ENCODE measurements at places on chromosomes 5 and 9. TPM values are rescaled to one million over a fixed set of nuclear protein-coding genes. Genes with fewer than 3 reads are reported as not detected.
A peak's percentile ranks its signal among the peaks of the same experiment; 100 is the strongest.

The CDC20B gene
- not detected for total RNA-seq

The TRAPPC13 gene
- total RNA-seq: 11.9 TPM

The ZNF454 gene
- total RNA-seq: 2.7 TPM

The FBP1 gene
- total RNA-seq: 31.2 TPM

The FEM1C gene
- 8.3 TPM for total RNA-seq

The IFNA4 gene
- total RNA-seq: not detected

The TAS2R1 gene
- total RNA-seq: not detected

The TEK gene
- total RNA-seq: 2.2 TPM

The ADAMTSL1 gene
- total RNA-seq: 2.1 TPM

The IRGM gene
- not detected for total RNA-seq

The PGM5 gene
- 4.2 TPM for total RNA-seq

The SLC46A2 gene
- total RNA-seq: not detected

DNA sequence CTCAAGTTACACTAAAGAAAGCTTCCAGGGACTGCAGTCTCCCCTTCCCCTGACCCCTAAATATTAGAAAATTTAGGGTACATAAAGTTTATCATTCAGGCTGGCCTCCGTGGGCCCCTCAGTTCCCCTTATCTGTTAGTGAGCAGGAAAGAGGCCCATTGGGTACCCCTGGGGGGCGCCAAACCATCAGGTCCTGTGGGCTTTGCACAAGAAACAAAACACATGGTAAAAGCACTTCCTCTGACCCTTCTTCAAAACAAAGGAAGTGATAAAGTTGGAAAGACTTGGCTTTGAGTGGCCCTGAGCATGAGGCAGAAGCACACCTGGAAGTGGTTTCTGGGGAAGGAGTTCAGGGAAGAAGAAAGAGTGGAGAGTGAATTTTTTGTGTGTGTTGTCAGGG is 213.0 kb downstream of the SMARCA2 start:
- DNase-seq: no peak
- H3K27me3 ChIP-seq: no peaks in the 10 kb centered on the region
- no peak overlapping the region for H3K27ac ChIP-seq
- no peaks in the 10 kb centered on the region for H3K36me3 ChIP-seq

- no peaks in the 10 kb centered on the region for H3K27me3 ChIP-seq
- no peaks in the 10 kb centered on the region for H3K4me1 ChIP-seq
- DNase-seq: no peak
These were observed 359.0 kb upstream of the DMAC1 start for GRCh38 chr9:8158574-8158973.

- H3K4me3 ChIP-seq: no peak overlapping the region
- no peak overlapping the region for H3K27ac ChIP-seq
- no peaks in the 10 kb centered on the region for H3K27me3 ChIP-seq
- no peak for DNase-seq
These were observed 51.8 kb downstream of the SH3TC2 start for GRCh38 chr5:149011084-149011483.

DNA sequence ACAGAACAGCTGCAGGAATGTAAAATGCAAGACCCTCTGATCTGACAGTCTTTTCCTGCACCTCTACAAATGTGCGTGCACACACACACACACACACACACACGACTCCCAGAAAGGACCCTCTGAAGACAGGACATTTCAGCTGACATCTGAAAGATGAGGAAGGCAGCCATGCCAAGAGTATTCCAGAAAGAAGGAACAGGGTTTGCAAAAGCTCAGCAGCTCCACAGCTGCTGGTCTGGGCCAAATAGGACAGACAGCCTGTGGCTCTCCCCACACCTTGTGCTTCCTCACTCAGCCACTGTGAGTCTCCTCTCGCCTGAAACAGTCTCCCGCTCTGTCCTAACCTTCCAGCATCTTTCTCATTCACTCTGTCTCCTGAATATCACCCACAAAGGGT is 189.0 kb downstream of the PALM2AKAP2 start:
- H3K27ac ChIP-seq: no peak overlapping the region
- no peaks in the 10 kb centered on the region for H3K4me1 ChIP-seq
- no peaks in the 10 kb centered on the region for H3K36me3 ChIP-seq
- no peak for DNase-seq

- no peaks in the 10 kb centered on the region for H3K27me3 ChIP-seq
- H3K27ac ChIP-seq: no peak overlapping the region
- no peaks in the 10 kb centered on the region for H3K4me1 ChIP-seq
- no peaks in the 10 kb centered on the region for H3K36me3 ChIP-seq
- no peak overlapping the region for H3K4me3 ChIP-seq
These were observed 10.8 kb downstream of the SLC9A3 start for GRCh38 chr5:513216-514100.

DNA sequence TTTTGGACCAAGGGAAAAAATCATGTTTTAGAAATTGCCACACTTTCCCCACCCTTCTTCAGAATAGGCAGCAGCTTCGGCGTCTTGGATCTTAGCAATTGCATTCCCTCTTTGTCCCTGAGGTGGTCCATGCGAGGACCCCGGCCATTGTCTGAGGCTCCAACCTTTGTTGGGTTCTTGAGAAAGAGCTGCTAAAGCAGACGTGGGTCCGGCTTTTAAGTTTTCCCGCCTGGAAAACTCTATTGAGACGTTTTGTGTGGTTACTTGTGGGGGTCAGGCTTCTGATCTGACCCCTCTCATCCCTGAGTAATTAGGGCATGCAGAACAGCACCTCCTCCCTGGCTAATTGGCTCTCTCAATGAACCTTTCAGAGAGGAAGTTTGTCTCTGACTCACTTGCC is 509.6 kb upstream of the TNC start:
- H3K4me1 ChIP-seq: no peaks in the 10 kb centered on the region
- no peaks in the 10 kb centered on the region for H3K27me3 ChIP-seq
- H3K36me3 ChIP-seq: no peaks in the 10 kb centered on the region
- no peak for DNase-seq
- no peak overlapping the region for H3K4me3 ChIP-seq

- no peak overlapping the region for H3K4me3 ChIP-seq
- H3K27me3 ChIP-seq: no peaks in the 10 kb centered on the region
- no peak for DNase-seq
- H3K27ac ChIP-seq: no peak overlapping the region
- H3K4me1 ChIP-seq: no peaks in the 10 kb centered on the region
These were observed 285.1 kb downstream of the SH3GL2 start for GRCh38 chr9:17863924-17864323.

- H3K36me3 ChIP-seq: no peaks in the 10 kb centered on the region
- H3K4me1 ChIP-seq: no peaks in the 10 kb centered on the region
- no peak for DNase-seq
- H3K27me3 ChIP-seq: no peaks in the 10 kb centered on the region
- H3K4me3 ChIP-seq: peak overlapping the region; percentile 99
- no peak overlapping the region for H3K27ac ChIP-seq
These were observed 1.7 kb downstream of the TUT7 start for GRCh38 chr9:86352440-86353077.

GRCh38 chr5:179762079-179762780 is 29.6 kb downstream of the MAML1 start:
- no peak overlapping the region for H3K4me3 ChIP-seq
- H3K27me3 ChIP-seq: no peaks in the 10 kb centered on the region

GRCh38 chr5:55141945-55142690 is 17.9 kb upstream of the GPX8 start:
- no peak for DNase-seq
- H3K27me3 ChIP-seq: no peaks in the 10 kb centered on the region
- H3K27ac ChIP-seq: no peak overlapping the region
- H3K4me1 ChIP-seq: no peaks in the 10 kb centered on the region
- no peak overlapping the region for H3K4me3 ChIP-seq
- H3K36me3 ChIP-seq: no peaks in the 10 kb centered on the region

- no peak for DNase-seq
- H3K4me1 ChIP-seq: no peaks in the 10 kb centered on the region
- H3K27me3 ChIP-seq: no peaks in the 10 kb centered on the region
- no peaks in the 10 kb centered on the region for H3K36me3 ChIP-seq
- H3K27ac ChIP-seq: no peak overlapping the region
These were observed 64.3 kb upstream of the PTCH1 start for GRCh38 chr9:95580812-95581761.

- no peaks in the 10 kb centered on the region for H3K27me3 ChIP-seq
- DNase-seq: no peak
- H3K36me3 ChIP-seq: no peaks in the 10 kb centered on the region
- H3K4me1 ChIP-seq: peaks cover 6% of the 10 kb centered on the region
- H3K27ac ChIP-seq: no peak overlapping the region
- H3K4me3 ChIP-seq: no peak overlapping the region
These were observed 5.5 kb downstream of the EPB41L4A start for GRCh38 chr5:112413611-112414010.

- H3K4me1 ChIP-seq: no peaks in the 10 kb centered on the region
- H3K27ac ChIP-seq: no peak overlapping the region
- no peaks in the 10 kb centered on the region for H3K36me3 ChIP-seq
- H3K4me3 ChIP-seq: no peak overlapping the region
- no peaks in the 10 kb centered on the region for H3K27me3 ChIP-seq
These were observed 27.9 kb upstream of the IL31RA start for GRCh38 chr5:55823151-55823796.

DNA sequence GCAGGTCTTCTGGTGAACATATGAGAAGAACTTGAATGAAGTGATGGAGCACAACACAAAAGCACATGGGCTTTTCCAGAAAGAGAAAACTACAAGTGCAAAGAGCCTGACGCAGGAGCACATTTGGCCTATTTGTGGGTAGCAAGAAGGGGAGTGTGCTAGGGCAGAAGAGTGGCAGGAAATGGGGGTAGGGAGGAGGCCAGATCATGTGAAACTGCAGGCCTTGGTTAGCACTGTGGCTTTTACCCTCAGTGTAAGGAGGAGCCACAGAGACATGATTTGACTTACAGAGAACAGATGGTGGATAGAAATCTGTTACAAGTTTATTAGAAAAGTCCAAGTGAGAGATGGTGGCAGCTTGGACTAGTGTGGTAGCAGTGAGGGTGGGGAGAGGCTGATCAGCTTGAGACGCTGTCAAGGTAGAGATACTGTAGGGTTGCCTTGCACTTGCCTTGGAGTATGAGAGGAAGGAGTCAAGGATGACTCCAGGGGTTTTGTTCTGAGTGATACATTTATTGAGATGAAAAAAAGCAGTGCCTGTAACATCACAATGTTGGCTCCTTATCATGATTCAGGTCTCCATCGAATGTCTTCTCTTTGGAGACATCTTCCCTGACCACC is 126.7 kb downstream of the PPP2R2B start:
- no peaks in the 10 kb centered on the region for H3K4me1 ChIP-seq
- no peak overlapping the region for H3K4me3 ChIP-seq
- H3K27ac ChIP-seq: no peak overlapping the region

- peaks cover 37% of the 10 kb centered on the region for H3K4me1 ChIP-seq
- H3K27me3 ChIP-seq: no peaks in the 10 kb centered on the region
- peak; percentile 39 for DNase-seq
- peak overlapping the region; percentile 30 for H3K4me3 ChIP-seq
- no peaks in the 10 kb centered on the region for H3K36me3 ChIP-seq
These were observed 141.6 kb upstream of the ZNF608 start for GRCh38 chr5:124888050-124888506.

GRCh38 chr5:2697446-2698200 is 53.9 kb downstream of the IRX2 start:
- no peaks in the 10 kb centered on the region for H3K36me3 ChIP-seq
- no peaks in the 10 kb centered on the region for H3K27me3 ChIP-seq
- no peaks in the 10 kb centered on the region for H3K4me1 ChIP-seq
- no peak overlapping the region for H3K4me3 ChIP-seq

DNA sequence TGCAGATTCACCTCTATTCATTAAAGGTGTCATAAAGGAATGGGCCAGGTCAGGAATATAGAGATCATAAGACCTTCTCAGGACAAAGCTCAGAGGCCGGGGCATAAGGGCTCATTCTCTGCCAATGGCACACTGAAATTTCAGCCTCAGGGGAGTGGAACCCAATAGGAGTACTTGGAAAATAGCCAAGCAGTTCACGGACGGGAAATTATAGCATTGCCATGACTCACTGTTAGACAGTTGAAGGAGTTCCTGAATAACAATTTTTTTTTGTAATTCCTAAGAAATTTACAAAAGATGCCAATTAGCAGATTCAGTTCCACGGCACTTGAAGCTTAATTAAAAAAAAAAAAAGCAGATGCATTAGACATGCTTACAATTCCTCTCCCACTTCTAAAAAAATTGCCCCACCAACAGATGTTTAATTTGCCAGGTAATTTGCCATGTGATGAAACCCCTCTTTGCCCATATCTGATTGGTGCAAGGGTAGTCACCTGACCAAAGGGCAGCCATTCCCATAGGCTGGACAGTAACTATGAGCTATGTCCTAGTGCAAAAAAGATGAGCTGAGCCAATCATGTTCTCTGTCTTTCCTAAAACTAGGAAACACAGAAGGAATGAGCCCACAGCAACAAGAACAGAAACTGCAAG is 58.6 kb downstream of the PTCD2 start:
- no peak overlapping the region for H3K27ac ChIP-seq
- no peaks in the 10 kb centered on the region for H3K27me3 ChIP-seq
- no peaks in the 10 kb centered on the region for H3K36me3 ChIP-seq
- no peak overlapping the region for H3K4me3 ChIP-seq
- no peak for DNase-seq

DNA sequence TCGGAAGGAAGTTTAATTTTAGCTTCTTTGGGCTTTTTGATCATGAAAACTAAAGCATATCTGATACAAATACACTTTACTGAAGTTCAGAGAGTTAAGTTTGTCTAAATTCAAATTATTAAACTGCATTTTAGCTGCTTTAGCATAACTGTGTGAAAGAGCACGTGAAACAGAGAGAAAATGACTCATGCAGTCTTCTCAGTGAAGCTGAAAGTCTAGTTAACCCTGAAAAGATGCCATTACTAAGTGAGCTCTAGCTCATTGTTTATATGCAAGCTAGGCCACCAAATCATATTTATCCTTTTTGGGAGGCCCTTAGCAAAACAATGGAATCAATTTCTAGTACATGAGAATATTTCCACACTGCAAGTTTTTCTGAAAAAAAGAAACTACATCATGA is 27.6 kb downstream of the TPD52L3 start:
- H3K27ac ChIP-seq: no peak overlapping the region
- no peaks in the 10 kb centered on the region for H3K4me1 ChIP-seq
- no peaks in the 10 kb centered on the region for H3K36me3 ChIP-seq
- no peak overlapping the region for H3K4me3 ChIP-seq
- DNase-seq: no peak

DNA sequence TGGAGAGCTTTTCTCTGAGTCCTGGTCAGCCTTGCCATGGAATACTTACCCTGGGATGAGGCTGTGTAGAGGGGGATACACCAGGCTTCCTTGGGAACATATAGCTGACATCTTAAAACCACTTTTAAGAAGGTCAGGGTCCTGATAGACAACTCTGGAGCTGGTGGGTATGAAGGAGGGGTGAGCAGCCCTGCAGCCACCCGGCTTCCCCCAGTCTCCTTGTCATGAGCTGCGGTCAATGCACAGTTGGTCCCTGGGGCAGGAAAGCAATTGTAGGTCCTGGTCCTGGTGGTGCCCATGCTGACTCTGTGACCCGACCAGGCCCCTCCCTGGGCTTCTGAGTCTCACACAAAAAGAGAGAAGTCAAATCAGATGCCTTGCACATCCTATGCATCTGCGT is 63.6 kb downstream of the MRPL36 start:
- no peaks in the 10 kb centered on the region for H3K27me3 ChIP-seq
- H3K36me3 ChIP-seq: no peaks in the 10 kb centered on the region
- no peak for DNase-seq
- no peaks in the 10 kb centered on the region for H3K4me1 ChIP-seq
- no peak overlapping the region for H3K4me3 ChIP-seq

All from pancreas (tissue), 10 donors.